ENCODE measurements at places on chromosomes 5 and 9.

DNA sequence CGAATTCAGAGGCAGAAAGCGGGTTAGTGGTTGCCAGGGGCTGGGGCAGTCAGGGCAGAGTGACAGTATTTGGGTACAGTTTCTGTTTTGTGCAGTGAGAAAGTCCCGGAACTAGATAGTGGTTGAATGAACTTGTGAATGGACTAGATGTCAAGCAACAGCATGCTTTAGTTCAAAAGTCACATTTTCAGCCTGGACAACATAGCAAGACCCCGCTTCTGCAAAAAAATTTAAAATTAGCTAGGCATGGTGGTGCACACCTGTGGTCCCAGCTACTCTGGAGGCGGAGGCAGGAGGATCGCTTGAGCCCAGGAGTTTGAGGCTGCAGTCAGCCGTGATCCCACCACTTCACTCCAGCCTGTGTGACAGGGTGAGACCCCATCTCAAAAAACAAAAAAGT, 8.4 kb downstream of the NOTCH1 start:
- DNase-seq: no peak

GRCh38 chr9:71609448-71609830, 158.9 kb downstream of the CEMIP2 start:
- DNase-seq: no peak

GRCh38 chr9:98311541-98311940, 56.1 kb upstream of the TBC1D2 start:
- DNase-seq: no peak

DNA sequence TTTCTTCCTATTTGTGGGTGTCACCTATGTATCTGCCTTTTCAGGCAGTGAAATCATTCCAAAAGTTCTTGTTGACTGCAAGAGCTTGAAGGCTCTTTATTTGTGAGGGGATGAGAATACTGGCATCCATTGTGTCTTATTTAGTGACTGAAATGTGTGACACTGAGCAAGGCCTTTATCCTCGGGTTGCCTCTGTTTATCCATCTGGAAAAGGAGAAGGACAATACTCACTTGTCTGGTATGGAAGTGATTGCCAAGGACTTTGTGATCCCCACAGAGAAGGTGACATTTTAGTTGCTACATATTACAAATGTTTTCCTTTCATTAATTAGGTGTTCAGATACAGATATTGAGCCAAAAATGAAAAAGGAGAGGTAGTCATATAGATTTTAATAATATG, 80.2 kb downstream of the ARRDC3 start:
- DNase-seq: no peak

DNA sequence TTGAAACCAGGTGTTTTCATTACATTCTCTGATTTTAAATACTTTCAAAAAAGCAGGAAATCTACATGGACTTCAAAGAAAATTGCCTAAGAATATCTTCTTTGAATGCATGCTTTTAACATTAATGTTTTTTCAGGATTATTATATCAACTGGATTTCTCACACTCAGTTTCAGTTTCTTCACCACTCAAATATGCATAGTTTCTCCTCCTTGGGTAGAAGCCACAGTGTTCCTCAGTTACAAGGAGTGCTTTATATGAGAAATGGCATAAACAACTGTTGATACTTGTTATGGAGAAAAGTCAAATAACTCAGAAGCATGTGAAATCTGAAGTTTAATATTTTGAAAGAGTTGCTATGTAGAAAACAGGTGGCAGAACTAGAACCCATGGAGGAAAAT, 196.9 kb downstream of the DMRTA1 start:
- no peak for DNase-seq

GRCh38 chr5:32282633-32283032, 30.1 kb downstream of the MTMR12 start:
- DNase-seq: no peak

DNA sequence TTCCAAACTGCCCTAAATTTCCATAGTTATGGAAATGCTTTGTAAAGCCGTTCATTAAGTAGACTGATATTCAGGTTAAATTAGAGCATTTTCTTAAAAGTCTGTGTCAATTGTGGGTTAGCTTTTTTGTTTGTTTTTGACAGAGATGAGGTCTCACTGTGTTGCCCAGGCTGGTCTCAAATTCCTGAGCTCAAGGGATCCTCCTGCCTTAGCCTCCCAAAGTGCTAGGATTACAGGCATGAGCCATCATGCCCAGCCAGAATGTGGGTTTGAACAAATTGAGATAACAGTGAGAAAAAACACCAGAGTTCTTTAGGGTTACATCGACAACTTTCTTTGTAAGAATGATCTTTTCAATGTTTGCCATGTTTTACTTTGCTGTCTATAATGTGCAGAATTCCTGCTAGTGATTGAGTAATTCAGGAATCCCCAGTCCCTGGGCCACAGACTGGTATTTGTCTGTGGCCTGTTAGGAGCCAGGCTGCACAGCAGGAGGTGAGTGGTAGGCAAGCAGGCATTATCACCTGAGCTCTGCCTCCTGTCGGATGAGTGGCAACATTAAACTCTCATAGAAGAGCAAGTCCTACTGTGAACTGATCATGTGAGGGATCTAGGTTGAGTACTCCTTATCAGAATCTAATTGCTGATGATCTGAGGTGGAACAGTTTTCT, 80.5 kb downstream of the RAI14 start:
- no peak for DNase-seq

GRCh38 chr5:178290376-178290775, 57.8 kb upstream of the PHYKPL start:
- DNase-seq: no peak

GRCh38 chr5:14009575-14009974, 65.1 kb upstream of the DNAH5 start:
- no peak for DNase-seq

GRCh38 chr9:14746626-14747025, 24.1 kb upstream of the CER1 start:
- no peak for DNase-seq

DNA sequence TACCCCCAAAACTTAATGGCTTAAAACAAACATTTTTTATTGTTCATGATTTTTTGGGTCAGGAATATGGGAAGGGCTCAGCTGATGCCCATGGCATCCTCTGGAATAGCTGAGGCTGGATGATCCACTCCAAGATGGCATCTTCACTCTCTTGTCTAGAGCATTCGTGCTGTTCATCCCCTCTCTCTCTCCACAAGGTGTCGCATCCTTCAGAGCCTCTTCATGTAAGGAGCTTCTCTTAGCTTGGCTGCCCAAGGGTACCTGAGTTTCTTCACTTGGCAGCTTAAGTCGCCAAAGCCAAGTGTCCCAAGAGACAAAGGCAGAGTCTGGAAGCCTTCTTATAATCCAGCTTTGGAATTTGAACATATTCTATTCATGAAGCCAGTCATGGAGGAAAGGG, 294.7 kb downstream of the CHSY3 start:
- no peak for DNase-seq

- no peak for DNase-seq
These were observed 64.4 kb upstream of the CACNA1B start for GRCh38 chr9:137813167-137813566.

DNA sequence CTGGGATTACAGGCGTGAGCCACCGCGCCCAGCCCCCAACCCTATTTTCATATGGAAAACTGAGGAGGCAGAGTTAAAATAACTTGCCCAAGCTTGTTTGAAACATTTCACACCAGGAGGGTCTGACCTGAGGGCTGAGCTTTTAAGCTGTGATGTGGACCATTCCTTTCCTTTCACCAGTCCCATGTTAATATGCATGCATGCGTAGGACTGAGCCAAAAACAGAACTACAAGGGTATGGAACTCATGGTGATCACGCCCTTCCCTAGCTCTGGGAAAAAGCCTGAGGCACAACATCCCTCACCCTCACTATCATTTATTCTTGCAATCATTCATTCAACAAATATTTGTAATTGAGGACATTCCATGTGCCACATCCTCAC, 87.4 kb upstream of the FAM169A start:
- no peak for DNase-seq

GRCh38 chr5:37831821-37832534, 7.9 kb downstream of the GDNF start:
- no peak for DNase-seq

- DNase-seq: no peak
These were observed 1042.3 kb downstream of the CDH12 start for GRCh38 chr5:21810737-21811316.

DNA sequence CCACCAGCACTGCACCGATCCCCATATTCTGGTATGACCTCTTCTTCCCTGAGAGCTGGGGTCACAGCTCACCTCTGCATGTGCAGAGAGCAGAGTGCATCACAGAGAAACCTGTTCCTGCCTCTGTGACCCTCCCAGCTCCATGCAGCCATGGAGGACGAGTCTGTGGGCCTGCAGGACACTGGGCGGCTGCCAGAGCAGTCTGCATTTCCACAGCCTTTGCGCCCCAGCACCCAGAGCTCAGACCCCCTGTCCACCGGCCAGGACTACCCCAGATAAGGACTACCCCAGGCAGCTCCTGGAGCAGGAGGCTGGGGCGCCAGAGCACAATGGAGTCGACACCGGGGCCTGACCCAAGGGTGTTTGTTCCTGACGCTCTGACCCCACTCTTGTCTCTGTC, 308.1 kb upstream of the IRX1 start:
- DNase-seq: no peak

DNA sequence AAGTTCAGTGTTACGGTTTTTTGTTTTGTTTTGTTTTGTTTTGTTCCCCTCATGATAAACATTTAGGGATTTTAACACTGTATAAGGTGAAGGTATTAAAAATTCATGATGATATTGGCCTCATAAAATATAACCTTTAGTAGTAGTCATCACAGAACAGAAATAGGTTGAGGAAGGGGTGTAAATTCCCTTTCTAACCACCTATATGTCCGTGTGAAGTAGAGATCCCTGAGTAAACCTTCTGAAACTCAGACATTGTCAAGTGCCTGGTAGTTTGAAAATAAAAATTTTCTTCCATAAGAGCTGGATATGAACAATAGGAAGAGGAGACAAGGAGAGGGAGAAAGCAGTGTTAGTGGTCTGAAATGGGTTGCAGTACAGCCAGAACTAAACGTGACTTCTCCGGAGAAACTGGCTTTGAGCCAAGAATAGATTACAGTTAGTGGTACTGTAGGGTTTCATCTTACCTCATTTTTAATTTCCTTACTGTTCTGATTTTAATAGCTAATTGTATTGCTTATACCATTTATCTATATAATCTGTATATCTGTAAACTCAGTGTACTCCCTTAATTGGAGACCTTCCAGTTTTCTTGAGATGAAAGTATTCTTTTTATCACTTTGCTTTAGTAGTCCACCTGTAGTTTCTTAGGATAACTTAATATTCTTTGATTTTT, 18.3 kb downstream of the UGCG start:
- no peak for DNase-seq

DNA sequence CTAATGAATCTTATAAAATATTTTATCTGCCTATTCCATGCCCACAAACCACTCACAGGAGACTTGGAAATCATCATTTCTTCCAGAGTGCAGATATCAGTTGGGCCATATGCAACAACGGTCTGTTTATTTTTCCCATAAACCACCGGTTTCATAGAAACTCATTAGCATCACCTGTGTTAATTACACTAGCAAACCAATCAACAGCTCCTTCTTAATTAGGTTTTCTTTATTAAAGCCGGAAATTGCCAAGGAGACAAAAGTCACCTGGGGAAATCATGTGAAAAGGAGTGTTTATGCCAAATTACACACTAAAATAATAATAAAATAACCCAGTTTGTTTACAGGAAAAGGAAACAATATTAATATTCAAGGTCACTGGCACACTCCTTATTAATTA, 129.6 kb downstream of the EBF1 start:
- no peak for DNase-seq

- DNase-seq: no peak
These were observed 1640.9 kb upstream of the C9orf72 start for GRCh38 chr9:29214154-29214689.

GRCh38 chr9:105259274-105259673, 14.8 kb downstream of the SLC44A1 start:
- no peak for DNase-seq

- no peak for DNase-seq
These were observed 302.2 kb downstream of the EBF1 start for GRCh38 chr5:158797498-158797845.

GRCh38 chr5:153088538-153088937, 401.9 kb upstream of the GRIA1 start:
- DNase-seq: no peak

GRCh38 chr9:17882688-17883594, 304.1 kb downstream of the SH3GL2 start:
- no peak for DNase-seq

GRCh38 chr9:119343059-119343990, 25.9 kb downstream of the BRINP1 start:
- no peak for DNase-seq

GRCh38 chr5:173496129-173496882, 120.1 kb downstream of the BOD1 start:
- no peak for DNase-seq

DNA sequence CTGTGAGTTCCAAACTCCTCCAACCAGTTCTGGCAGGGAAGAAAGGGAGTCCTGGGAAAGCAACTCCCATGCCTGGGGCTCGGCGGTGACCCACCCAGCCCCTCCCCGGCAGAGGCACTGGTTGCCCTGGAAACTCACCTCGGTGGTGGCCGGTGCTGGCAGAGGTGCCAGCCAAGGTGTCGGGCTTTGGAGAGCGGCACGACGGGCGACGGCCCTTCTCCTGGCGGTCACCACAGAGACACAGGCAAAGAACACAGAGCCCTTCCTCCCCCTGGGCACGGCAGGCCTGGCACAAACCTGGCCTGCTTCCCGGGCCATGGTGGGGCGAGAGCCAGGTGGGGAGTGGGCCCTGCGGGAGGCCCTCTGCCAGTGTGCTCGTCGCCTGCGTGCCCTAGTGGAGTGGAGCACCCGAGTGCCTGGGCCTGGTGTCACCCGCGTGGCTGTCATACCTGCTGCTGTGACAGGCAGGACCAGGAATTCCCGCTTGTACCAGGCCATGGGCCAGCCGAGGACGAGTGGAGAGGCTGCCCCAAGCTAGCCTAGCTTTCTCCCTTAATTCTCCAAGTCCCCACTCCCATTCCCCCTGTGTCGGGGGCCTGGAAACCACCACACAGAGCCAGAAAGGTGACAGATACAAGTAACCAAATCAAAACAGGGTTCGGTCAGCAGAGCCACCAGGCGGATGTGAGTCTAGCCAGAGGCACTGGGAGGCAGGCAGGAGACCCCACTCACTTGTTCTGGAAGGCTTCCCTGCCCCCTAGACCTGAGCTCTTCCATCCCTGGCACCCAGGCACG, 8.2 kb upstream of the RALGDS start:
- DNase-seq: no peak

All from liver (tissue), 10 donors.